Stimulated activated CD4-positive, alpha-beta T cell treated with anti-CD3 and anti-CD28 coated beads, Interleukin-1b, Interleukin-23, amount 100 ng/mL, for 1 hour (primary cell): ENCODE measurements at places on chromosomes 16 and 17.

GRCh38 chr17:15482476-15482875, 15.1 kb upstream of the CDRT4 start:
- DNase-seq: no peak

- no peak for DNase-seq
Observed at GRCh38 chr17:68955181-68955841, at the start of gene ABCA8. Gene ABCA8 (minus strand): TSS chr17:68955392. CDS start chr17:68942034, 13,358 bp downstream.

DNA sequence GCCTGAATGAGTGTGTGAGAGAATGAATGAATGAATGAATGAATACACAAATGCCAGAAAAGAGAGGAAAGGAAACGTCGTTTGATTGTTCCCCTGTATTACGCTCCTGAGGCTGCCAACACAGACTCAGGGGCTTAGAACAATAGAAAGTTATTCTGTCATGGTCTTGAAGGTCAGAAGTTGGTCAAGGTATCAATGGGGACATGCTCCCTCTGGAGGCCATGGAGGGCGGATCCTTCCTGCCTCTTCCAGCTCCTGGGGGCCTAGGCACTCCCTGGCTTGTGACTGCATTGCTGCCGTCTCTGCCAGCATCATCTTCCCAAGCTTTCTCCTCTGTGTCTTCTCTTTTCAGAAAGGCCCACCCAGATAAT, 1.5 kb upstream of the SLC38A8 start:
- no peak for DNase-seq

GRCh38 chr16:12410837-12411490, 392.7 kb downstream of the CPPED1 start:
- DNase-seq: no peak

GRCh38 chr17:36527621-36528250, 6.9 kb downstream of the MYO19 start:
- DNase-seq: no peak

DNA sequence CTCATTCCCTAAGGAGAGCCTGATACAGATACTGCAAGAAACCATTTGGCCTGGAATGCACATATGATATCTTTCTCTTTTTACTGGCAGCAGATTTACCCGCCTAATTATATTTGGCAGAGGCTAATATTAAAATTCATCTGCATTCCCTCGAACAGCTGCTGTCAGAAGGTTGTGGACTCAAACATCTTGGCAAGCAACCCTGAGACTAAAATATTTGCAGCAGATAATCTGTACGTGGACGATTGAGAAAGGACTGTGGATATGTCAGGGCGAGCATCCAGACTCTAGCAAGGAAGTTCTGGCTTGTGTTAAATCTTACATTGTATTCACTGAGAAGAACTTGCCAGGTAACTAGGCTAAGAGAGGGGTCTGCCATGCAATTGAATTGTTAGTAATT, 65.2 kb downstream of the SNX20 start:
- no peak for DNase-seq
